Right forelimb (tissue), 1 donor: ENCODE measurements at places on chromosomes 7 and 10.

GRCh38 chr10:22103701-22104470 is 100.4 kb upstream of the DNAJC1 start:
- DNase-seq: no peak

GRCh38 chr7:139620676-139621344 is 97.3 kb downstream of the CLEC2L start:
- peak; percentile 50 for DNase-seq

- DNase-seq: no peak
Measured at GRCh38 chr7:152501506-152501905, 65.7 kb upstream of the KMT2C start.

GRCh38 chr7:7869651-7870050 is 98.9 kb upstream of the GLCCI1 start:
- no peak for DNase-seq

DNA sequence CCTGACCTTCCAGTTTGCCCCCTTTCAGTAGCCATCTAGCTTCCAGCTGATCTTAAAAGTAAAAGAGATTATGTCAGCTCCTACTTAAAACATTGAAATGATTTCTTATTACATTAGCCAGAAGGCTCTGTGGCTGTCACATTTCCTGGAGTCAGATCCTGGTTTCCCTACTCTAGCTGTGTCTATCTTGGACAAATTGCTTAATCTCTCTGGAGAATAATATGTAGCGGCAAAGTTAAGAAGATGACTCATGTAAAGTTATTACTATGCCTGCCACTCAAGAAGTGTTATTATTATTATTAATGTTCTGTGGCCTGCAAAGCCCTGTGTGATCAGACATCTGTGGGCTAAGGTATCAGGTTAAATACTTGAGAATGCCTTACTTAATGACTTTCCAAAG is 107.2 kb downstream of the RUNDC3B start:
- DNase-seq: no peak

DNA sequence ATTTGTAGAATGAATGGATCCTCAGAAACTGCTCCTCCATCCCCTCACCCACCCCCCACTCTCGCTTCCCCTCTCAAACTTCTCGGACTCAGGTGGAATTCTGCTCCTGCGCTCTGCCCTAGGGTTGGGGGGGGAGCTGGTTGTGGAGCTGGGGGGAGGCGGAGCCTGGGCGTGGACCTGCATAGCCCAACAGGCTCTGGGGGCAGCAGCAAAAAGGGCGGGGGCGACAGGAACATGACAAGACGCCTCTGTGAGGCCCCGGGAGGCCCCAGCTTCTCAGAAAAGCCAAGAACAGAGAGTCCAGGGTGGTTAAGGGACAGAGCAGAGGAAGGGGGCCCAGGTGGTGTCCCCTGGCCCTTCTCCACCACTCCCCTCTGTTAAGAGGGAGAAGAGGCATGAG is 3.5 kb downstream of the TSC22D4 start:
- DNase-seq: no peak

- no peak for DNase-seq
Measured at GRCh38 chr10:120098232-120098930, 205.9 kb downstream of the SEC23IP start.

GRCh38 chr7:100745184-100745583 is 11.8 kb downstream of the ZAN start:
- peak; percentile 83 for DNase-seq

GRCh38 chr7:135666156-135666555 is 3.8 kb downstream of the STMP1 start:
- no peak for DNase-seq

DNA sequence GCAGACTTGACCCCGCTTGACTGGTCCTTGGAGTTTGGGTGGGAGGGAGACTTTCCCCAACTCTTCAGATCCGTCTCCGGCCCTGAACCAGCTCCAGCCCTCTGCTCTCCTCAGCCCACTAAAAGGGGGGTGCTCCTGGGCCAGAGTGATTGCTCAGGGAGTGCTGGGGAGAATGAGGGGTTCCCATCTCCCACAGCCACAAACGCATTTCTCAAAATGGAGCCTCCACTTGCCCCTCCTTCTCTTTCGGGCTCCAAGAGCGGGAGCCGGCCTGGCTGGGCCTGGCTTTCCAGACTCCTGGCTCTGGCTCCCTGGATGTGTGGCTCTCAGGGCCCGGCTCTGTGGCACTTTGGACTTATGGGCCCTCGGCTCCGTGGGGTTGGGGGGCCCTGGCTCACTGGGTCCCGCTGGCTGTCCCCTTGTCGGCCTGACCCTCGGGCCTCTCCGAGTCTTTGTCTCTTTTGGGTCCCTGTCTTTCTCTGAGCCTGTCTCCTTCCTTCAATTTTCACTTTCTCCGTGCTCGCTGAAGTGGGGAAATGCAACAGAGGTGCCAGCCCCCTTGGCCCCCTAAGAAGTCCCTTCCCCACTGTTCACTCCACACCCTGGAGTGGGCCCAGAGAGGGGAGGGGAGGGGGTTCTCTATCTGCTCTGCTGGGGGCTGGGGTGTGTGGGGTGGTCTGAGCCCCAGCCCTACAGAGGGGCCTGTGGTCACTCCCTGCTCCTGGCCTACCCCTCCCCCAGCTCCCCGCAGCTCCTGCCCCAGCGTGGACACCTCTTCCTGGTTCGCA is 713 bp downstream of the LZTS2 start:
- peak; percentile 68 for DNase-seq

DNA sequence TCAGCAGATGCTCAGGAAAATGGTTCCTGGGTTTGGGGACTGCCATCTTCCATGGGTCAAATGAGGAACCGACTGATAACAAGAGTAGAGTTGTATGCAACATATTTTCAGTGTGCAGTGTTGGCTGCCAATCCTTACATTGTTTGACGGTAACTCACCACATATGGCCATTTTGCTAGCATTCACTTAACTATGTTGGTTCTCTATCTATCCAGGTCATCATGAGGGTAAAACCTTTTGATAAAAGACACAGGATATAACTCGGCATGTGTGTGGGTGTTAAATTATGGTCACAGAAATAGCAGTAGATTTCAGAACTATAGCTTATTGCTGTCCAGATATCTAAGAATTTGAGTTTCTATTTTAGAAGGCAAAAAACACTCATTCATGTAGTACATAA is 140.7 kb upstream of the AOAH start:
- no peak for DNase-seq

- no peak for DNase-seq
Measured at GRCh38 chr10:128140425-128140824, 14.2 kb upstream of the MKI67 start.

- DNase-seq: no peak
Measured at GRCh38 chr7:52197221-52197620, 838.2 kb upstream of the POM121L12 start.

GRCh38 chr10:12508165-12508564 is 158.8 kb downstream of the CAMK1D start:
- no peak for DNase-seq

DNA sequence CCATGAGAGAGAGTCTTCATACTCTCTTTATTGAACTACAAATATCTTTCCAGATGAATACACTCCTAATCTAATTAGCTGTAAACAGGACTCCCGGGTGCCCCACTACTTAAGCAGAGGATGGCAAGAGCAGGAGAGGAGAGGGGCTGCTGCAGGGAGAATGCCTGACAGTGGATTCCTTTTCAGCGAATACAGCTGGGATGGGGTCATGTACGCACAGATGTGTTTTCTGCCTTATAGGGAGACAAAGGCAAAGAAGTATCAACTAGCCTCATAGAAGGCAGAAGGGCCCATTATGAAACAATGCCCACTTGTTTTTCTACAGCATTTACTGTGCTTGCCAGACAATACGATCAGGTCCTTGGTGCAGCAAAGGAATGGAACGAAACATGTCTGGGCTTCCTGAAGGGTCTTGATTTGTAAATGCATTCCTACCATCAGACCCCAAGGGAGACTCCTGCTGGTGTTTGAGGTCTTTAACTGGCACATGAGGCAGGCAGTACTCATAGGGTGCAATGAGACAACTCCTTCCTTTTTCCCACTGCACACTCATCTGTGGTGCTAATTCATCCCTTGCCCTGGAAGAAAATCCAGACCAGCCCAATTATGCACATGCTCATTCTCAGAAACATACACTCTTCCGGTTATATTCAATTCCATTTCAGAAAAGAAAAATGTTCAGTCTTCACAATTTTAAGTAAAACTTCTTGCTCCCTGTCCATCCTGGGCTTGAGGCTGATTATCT is 117.1 kb downstream of the AOAH start:
- no peak for DNase-seq

DNA sequence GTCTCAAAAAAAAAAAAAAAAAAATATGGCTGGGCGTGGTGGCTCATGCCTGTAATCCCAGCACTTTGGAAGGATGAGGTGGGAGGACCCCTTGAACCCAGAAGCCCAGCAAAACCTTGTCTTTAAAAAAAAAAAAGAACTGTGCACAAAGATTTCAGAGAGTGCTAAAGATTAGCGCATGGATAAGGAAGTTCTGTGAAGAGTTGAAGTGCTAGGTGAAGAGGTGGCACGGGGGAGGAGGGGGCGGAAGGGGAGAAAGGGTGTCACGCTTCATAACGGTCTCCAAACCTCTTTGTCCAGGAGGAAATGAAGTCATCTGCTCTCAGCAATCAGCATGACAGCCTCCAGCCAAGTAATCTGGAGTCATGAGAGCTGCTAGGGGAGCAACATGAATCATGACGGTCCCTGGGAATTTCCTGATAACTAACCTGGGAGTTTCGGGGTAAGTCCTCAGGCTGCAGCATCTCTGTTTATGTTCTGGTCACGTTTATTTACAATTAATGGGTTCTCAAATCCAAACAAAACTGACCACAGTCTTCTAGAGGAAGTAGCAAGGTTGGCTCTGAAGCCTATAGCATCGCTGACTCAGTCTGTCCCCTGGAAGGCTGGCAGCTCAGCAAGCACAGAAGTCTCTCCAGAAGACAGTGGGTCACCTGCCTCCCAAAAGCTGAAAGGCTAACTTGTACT is 1.9 kb upstream of the PLAU start:
- DNase-seq: no peak

- no peak for DNase-seq
Measured at GRCh38 chr10:20616918-20617810, 279.9 kb downstream of the NEBL start.

DNA sequence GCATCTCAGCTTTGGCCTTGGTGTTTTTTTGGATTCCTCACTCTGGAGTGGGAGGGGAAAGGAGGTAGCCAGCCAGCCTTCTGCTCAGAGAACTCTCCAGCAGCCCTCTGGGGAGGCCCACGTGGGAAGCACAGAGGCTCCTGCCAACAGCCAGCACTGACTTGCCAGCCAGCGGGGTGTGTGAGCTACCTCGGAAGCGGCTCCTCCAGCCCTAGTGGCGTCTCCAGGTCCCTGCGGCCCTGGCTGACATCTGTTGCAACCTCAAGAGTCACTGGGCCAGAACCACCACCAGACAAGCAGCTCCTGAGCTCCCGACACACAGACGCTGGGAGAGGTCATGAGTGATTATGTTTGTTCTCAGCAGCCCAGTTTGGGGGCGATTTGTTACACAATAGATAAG is 180.2 kb upstream of the FZD8 start:
- peak; percentile 83 for DNase-seq

GRCh38 chr10:54009672-54010071 is 791.4 kb downstream of the PCDH15 start:
- DNase-seq: no peak

GRCh38 chr7:24227603-24228359 is 56.2 kb upstream of the NPY start:
- DNase-seq: no peak

DNA sequence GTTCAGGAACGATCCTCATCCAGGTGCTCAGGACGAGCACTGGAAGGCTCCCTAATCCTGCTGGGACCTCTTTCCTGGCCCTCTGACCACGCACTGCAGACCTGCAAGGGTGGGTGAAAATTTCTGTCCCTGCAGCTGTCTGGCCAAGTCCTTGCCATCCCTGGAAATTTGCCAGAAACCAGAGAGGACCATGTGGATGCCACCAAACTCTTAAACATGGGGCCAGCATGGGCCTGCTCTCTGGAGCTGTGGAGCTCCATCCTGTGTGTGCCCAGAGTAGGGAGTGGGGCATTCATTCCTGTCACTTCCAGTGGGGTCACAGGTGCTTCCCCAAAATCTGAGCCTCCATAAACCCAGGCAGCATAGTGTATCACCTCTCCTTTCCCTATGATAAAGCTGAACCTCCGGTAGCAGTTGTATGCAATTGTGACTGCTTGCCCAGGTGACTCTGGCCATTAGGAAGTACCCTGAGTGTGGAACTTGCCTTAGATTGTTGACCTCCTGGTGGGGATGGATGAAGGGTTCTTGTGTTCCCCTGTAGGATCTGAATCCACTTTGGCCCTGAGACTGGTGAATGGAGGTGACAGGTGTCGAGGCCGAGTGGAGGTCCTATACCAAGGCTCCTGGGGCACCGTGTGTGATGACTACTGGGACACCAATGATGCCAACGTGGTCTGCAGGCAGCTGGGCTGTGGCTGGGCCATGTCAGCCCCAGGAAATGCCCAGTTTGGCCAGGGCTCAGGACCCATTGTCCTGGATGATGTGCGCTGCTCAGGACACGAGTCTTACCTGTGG is 57.1 kb downstream of the DMBT1 start:
- no peak for DNase-seq

DNA sequence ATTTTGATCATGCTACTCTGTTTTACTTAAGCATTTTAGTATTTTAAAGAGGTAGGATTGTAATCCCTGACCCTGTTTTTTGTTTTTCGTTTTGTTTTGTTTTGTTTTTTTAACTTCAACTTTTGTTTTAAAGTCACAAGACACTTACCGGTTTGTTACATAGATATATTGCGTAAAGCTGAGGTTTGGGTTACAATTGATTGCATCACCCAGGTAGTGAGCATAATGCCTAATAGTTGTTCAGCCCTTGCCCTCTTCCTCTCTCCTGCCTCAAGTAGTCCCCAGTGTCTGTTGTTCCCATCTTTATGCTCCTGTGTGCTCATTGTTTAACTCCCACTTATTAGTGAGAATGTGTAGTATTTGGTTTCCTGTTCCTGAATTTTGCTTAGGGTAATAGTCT is 93.1 kb upstream of the TEX47 start:
- no peak for DNase-seq

GRCh38 chr7:36096460-36097095 is 56.5 kb upstream of the EEPD1 start:
- DNase-seq: no peak

- no peak for DNase-seq
Measured at GRCh38 chr7:111697771-111698170, 135.5 kb upstream of the IMMP2L start.

GRCh38 chr10:63832686-63833085 is 311.5 kb downstream of the REEP3 start:
- DNase-seq: no peak

DNA sequence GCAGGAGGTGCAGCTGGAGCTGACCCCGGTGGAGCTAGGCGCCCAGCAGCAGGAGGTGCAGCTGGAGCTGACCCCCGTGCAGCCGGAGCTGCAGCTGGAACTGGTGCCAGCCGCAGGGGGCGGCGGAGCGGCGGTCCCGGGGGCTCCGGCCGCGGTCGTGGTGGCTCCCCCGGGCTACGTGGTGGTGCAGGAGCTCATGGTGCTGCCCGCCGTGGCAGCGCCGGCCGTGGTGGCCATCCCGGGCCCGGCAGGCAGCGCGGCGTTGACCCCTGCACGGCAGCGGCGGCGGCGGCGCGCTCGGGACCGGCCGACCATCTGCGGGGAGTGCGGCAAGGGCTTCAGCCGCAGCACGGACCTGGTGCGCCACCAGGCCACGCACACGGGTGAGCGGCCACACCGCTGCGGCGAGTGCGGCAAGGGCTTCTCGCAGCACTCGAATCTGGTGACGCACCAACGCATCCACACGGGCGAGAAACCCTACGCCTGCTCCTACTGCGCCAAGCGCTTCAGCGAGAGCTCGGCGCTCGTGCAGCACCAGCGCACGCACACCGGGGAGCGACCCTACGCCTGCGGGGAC is 6.8 kb downstream of the ZNF853 start:
- DNase-seq: no peak
